ENCODE measurements at places on chromosomes 7 and 10. TPM values are rescaled to one million over a fixed set of nuclear protein-coding genes. Genes with fewer than 3 reads are reported as not detected.
A peak's percentile ranks its signal among the peaks of the same experiment; 100 is the strongest.

DNA sequence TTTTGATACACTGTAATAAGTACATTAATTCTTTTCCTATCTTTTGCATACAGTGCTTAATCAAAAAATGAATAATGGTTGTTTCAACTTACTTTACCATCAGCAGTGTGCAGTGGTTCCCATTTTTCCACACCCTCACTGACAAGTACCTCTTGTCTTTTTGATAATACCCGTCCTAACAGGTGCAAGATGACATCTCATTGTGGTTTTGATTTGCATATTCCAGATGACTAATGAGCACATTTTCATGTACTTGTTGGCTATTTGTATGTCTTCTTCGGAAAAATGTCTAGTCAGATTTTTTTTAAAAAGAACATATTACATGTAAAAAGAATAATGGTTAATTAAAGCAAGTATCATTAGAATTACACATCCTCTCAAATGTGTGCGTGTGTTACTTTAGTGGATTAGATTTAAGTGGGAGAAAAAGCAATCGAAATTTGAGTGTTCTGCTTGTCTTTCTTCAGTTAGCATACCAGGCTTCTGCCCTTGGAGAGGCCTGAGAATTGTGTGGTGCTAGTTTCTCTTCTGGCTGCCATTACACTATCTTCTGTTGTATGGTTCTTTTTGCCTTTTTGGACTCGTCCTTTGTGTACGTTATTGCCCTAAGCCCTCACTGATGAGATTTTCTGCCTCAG, 291.2 kb downstream of the AUTS2 start:
- no peaks in the 10 kb centered on the region for H3K27me3 ChIP-seq
- H3K4me3 ChIP-seq, result no peak overlapping the region
- DNase-seq, result no peak
- H3K36me3 ChIP-seq, result no peaks in the 10 kb centered on the region
- peaks cover 6% of the 10 kb centered on the region for H3K4me1 ChIP-seq
- H3K27ac ChIP-seq, result no peak overlapping the region

- no peaks in the 10 kb centered on the region for H3K36me3 ChIP-seq
- no peaks in the 10 kb centered on the region for H3K27me3 ChIP-seq
- DNase-seq, result no peak
- peak overlapping the region; percentile 97 for H3K27ac ChIP-seq
- H3K4me1 ChIP-seq, result peaks cover 58% of the 10 kb centered on the region
These were observed 15.8 kb upstream of the TRIM8 start for GRCh38 chr10:102628451-102628911.

DNA sequence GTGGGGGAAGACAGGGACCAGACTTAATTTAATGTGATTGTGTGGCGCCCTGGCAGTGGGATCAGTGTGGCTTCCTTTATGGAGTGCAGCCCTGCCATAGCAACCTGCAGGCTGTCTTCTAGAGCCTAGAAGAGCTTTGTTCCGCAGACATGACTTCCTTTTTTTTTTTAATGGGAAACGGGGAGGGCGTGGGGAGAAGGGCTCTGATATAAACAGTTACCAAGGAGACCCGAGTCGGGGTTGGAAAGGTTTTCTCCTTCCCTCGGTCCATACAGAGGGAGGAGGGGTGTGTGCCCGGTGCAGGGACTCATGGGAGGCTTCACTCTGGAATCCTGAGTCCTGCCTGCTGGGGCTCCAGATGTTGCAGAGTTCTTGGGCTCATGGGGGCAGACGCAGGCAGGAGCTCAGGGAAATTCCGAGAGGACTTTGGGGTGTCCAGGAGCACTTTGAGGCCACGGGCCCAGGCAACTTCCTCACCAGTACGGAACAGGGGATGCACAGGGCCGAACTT, 26.9 kb downstream of the TMEM120A start:
- H3K27ac ChIP-seq, result no peak overlapping the region
- H3K27me3 ChIP-seq, result no peaks in the 10 kb centered on the region
- H3K36me3 ChIP-seq, result 0 out of 2 replicates have a peak, but pooled peaks cover 2% of the 10 kb centered on the region
- no peak overlapping the region for H3K4me3 ChIP-seq

- peak; percentile 33 for DNase-seq
- H3K36me3 ChIP-seq, result no peaks in the 10 kb centered on the region
These were observed 105.9 kb upstream of the ARID5B start for GRCh38 chr10:61795551-61795950.

DNA sequence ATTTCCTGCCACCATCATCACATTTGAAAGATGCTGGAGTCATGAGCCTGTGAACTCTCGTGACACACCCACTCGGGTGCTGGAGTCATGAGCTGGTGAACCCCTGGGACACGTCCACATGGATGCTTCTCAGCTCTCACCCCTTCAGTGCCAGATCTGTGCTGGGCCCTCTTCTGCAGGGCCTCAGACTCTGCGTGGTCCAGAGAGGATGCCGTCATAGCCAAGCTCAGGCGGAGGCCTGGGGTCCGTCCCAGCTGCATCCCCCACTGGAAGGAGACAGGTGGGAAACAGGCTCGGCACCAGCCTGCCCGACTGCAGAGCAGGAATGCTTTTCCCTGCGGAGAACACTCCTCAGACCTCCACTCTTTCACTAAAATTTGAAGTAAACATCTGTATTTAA, 156.5 kb upstream of the PPP2R2D start:
- no peaks in the 10 kb centered on the region for H3K36me3 ChIP-seq
- H3K27me3 ChIP-seq, result no peaks in the 10 kb centered on the region
- H3K27ac ChIP-seq, result no peak overlapping the region
- no peaks in the 10 kb centered on the region for H3K4me1 ChIP-seq
- no peak for DNase-seq
- H3K4me3 ChIP-seq, result no peak overlapping the region

GRCh38 chr7:79282070-79282694, 171.3 kb downstream of the MAGI2 start:
- no peak overlapping the region for H3K27ac ChIP-seq
- H3K27me3 ChIP-seq, result no peaks in the 10 kb centered on the region
- peak; percentile 53 for DNase-seq
- no peak overlapping the region for H3K4me3 ChIP-seq

DNA sequence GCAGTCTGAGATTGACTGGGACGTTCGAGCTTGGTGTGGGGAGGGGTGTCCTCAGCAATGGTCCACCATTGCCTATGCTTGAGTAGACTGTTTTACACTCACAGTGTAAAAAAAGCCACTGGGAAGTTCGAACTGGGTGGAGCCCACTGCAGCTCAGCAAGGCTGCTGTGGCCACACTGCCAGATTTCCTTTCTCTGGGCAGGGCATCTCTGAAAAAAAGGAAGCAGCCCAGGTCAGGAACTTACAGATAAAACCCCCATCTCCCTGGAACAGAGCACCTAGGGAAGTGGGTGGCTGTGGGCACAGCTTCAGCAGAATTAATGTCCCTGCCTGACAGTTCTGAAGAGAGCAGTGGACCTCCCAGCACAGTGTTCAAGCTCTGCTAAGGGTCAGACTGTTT, 80.3 kb downstream of the BICC1 start:
- no peak overlapping the region for H3K27ac ChIP-seq
- no peaks in the 10 kb centered on the region for H3K36me3 ChIP-seq
- no peaks in the 10 kb centered on the region for H3K4me1 ChIP-seq

DNA sequence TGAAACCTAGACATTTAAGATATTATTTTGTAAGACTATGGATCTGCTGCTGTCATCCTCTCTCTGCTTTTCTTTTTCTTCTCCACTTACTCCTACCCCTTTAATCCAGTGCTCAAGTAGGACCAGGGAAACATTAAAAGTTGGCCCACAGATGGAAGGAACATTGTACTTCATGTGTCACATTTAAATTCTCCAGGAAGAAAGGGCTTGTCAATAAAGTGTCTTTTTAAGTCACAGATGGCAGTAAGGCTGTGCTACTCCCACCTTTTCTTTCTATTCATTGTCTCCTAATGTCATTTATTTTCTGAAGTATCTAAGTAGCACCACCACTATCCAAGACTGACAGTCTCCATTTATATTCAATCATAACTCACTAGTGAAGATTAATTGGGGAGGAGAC, 737.7 kb upstream of the C7orf33 start:
- no peak overlapping the region for H3K27ac ChIP-seq
- no peaks in the 10 kb centered on the region for H3K4me1 ChIP-seq
- no peaks in the 10 kb centered on the region for H3K27me3 ChIP-seq

HABP2 gene
- total RNA-seq, result not detected

All from GM23338 (cell line).